Pulmonary artery endothelial cell (primary cell): ENCODE measurements at places on chromosomes 2 and 18. TPM values are rescaled to one million over a fixed set of nuclear protein-coding genes. Genes with fewer than 3 reads are reported as not detected.

Gene TCF7L1
- total RNA-seq: 2.4 and 3.5 TPM in 2 replicates

Gene ARHGAP28
- 0.39 and 4.4 TPM in 2 replicates for total RNA-seq

Gene MARCO
- total RNA-seq: not detected in 2 replicates

Gene KCNJ13
- total RNA-seq: not detected in 2 replicates

Gene ACMSD
- not detected in 2 replicates for total RNA-seq

Gene COLEC11
- total RNA-seq: 0.13 and 0.35 TPM in 2 replicates

Gene KIDINS220
- total RNA-seq: 43.3 and 64.7 TPM in 2 replicates

Gene C1GALT1C1L
- 0.18 and 0.20 TPM in 2 replicates for total RNA-seq

Gene SH2D6
- total RNA-seq: 0.13 TPM in 1 of 2 replicates, not detected in the other

Gene ANKRD53
- total RNA-seq: 0.14 and 0.20 TPM in 2 replicates

Gene UGT1A3
- total RNA-seq: not detected in 2 replicates

GRCh38 chr2:181239201-181239799 is 217.9 kb upstream of the ITGA4 start:
- DNase-seq: no peak

DNA sequence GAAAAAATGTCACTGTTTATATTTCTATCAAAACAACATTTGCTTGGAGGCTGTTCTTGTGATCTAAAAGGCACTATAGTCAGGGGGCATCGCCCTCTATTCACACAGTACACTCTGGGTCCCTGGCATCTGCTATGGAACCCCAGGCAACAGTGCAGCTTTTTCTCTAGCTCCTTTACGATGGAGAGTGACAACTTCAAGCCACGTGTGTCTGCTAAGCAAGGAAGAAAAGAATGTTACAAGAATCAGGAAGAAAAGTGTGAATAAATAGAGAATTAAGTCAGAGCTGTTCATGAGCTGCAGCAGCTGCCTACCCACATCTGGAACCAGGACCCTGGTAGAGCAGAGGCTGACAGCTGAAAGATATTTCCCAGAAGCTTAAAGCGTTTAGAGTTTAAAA is 11.2 kb downstream of the RND3 start:
- DNase-seq: no peak

GRCh38 chr2:128064353-128064752 is 26.6 kb upstream of the UGGT1 start:
- no peak for DNase-seq

DNA sequence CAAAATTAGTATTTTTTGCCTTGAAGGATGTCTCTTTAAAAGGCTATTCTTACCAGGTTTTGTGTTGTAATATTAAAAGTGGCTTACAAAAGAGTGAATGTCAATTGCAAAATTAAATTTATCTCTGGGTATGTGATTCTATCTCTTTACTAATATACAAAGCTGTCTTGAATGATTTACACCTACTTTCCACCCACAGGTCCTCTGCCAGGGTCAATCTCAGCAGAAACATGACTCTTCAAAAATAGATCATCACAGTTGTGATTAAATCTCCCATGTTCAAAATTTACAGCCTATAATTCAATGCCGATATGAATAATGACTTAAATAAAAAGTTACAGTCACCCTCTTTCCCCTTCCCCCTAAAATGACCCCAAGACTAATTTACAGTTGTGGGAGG is 78.8 kb downstream of the SLC8A1 start:
- DNase-seq: no peak

DNA sequence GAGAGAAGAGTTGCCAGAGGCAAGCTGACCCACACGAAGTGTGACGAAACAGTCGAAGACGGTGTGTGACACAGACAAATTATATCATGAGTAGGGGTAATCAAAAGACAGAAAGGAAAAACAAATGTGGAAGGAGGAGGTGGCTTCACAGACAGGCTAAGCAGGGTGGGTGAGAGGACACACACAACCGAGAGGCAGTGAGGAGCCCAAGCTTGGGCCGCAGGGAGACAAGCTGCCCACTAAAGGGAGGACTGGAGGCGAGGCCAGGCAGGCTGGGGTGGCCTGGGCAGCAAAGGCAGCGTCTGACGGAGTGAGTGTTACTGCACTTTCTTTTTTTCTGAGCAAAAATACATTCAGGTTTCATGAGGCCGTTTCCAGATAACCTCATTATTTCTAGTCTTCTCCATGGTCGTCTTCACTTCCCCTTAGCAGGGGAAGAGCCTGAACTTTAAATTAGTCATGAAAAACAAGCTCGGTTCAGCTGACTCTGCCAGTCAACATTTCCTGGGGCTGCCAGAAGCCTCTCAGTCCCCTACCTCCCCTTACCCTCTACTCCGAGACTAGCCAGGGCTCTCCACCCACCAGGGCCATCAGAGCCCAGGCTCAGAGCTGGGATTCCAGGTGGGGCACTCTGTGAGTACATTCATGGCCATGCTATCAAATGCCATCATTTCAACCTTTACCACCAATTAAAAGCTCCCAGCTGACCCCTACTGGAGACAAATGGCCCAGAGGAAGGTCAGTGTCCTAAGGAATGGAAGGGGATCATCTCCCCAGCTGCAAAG is 13.8 kb upstream of the ZFP36L2 start:
- DNase-seq: no peak

DNA sequence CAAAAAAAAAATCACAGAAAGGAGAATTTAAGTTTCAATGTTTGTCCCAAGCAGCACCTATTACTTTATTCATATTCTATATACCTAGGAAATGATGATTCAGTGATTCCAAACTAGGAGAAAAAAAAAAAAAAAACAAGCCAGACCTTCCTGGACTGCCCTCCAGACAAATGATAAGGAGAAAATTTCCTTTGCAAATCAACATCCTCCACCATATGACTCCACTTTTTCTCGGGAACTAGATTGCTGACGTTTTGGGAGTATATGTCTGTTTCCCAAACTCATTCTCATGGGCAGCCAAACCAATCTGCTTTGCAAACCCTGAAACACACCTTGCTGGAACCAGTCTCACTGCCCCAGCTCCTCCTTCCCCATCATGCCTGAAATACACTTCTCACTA is 16.8 kb downstream of the AP1S3 start:
- no peak for DNase-seq

DNA sequence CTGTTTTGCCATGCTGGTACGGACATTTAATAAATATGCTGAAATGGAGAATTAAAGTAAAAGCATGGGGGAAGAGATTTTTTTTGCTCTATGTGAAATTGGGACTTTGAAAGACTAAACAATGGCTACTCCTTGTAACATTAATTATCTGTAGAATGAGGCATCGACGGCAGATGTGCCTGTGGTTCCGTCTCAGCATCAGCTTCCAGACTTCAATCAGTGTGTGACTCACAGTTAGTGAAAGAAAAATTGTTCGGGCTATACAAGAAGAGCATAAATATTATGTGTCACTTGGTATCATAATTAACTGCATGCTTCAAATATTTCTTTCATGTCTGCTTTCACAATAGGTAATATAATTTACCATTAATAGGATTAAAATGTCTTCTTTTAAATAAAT is 117.0 kb upstream of the SMIM21 start:
- no peak for DNase-seq

DNA sequence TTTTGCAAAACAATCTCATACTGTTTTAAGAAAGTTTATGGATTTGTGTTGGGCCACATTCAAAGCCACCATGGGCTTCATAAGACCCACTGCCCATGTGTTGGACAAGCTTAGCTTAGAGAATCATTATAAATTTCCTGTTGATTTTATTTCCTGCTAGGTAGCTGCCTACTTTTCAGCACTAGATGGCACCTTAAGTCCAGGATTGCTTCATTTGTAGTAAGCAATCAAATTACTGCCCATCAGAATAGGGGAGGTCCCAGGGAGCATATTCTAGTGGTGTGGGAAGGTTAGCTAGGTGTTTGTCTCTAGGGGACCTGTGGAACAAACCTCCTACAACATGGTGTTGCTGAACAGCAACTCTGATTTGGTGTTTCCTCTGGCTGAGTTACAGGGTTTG is 11.0 kb upstream of the DCDC2C start:
- DNase-seq: no peak

GRCh38 chr2:21467280-21467818 is 343.6 kb downstream of the TDRD15 start:
- DNase-seq: no peak

- no peak for DNase-seq
These were observed 34.4 kb downstream of the ACAA2 start for GRCh38 chr18:49778826-49779465.

GRCh38 chr2:178101321-178102079 is 10.7 kb upstream of the RBM45 start:
- no peak for DNase-seq

DNA sequence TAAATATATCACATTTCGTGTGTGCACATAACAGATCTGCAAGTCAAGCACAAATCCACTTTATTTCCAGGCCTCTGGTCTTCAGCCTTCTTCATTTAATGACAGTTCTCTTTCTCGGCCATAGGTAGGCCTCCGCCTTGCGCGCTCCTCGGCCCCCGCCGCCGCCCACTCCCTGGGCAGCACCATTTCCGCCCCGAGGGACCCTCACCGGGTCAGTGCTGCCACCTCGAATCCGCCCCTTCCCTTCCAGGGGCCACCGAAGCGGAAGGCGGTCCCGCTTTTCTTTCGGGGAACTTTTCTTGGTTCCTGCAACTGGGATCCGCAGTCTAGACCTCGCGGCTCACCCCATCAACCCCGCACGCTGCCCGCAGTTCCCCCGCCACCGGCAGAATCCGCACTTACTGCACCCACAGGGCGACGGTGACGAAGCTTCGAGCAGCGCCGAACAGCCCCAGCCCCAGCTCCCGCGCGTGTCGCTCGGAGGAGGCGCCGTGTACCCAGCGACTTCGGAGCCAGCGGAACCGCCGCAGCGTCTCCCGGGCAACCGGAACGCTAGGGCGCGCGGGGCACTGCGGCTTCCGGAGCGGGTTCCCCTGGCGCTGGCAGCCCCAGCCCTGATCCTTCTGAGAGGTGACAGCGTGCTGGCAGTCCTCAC is at the start of gene CDKL4:
Gene CDKL4 (minus strand): TSS at position 502 of the 655 bp plus-strand sequence.
- DNase-seq: no peak

DNA sequence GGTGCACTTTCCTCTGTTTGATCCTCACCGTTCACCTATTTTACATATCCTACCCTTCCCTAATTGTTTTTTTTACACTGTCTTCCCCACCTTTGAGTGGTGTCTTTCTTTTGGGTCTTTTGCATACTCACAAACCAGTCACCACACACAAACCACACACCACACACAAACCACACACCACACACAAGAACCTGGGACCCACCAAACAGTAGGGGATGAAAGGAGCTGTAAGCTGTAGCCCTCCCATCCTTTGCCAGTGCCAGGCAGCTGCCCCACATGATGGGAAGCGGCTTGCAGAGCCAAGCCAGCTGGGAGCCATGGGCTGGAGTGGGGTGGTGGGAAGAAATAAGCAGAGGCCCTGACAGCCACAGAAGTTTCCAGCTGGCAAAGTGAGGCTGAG is 38.9 kb upstream of the MSH6 start:
- no peak for DNase-seq

DNA sequence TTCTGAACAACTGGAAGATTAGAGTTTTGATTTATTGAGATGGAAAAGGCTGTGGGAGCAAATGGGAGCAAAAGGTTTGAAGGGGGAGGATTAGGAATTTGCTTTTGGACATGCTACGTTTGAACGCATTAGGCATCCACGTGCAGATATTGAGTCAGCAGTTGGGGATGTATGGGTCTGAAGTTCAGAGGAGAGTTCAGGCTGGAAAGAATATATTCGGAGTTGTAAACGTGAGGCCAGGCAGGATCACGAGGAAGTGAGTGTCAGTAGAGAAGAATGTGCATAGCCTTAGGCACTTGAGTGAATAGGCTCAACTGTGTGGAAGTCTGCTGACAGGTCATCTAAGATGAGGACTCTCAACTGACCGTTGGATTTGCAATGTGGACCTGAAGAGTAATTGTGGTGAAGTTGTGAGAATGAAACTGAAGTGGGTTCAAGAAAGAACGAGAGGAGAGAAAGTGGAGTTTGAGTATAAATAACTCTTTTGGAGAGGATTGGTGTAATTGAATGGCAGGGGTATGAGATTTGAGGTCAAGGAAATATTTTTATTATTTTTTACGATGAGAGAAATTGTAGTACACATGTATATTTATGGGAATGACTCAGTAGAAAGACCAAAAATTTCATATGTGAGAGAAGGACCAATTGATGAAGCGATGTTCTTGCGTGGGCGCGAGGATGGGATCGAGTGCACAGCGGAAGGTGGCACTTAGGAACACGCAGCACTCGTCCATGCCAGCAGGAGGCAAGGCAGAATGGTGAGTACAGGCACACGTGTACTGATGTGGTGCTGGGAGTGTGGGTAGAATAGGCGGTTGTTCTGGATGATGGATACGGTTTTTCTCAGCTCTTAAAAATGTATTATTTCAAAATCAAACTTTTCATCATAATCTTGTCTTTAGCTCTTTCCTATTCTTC is 40.5 kb upstream of the POLE4 start:
- peak; percentile 54 for DNase-seq

DNA sequence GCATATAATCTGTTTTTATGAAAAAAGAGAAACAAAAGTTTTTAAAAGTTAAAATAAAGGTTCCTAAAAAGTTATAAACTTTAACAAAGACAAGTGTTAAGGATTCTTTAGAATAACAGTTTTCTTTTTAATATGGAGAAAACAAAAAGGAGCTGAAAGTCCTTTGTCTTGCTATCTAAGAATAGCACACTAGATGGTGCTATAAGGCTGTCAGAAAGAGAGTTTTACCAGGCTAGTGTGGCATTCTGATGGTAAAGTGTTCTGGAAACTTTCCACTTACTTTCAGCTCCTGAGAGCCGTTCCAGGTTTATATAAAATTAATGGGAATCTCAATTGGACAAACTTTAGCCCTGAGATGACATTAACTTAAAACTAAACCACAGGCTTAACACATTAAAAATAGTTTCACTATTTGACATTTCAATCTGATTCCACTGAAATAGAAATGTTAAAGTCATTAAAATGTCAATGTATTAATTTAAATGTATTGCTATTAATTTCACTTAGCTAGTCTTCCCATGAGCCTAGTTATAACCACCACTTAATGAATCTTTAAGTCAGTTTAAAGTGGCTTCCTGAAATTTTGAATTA is 3.7 kb downstream of the FBXO48 start:
- peak; percentile 13 for DNase-seq

GRCh38 chr2:9937968-9938367 is 13.5 kb upstream of the GRHL1 start:
- DNase-seq: no peak

DNA sequence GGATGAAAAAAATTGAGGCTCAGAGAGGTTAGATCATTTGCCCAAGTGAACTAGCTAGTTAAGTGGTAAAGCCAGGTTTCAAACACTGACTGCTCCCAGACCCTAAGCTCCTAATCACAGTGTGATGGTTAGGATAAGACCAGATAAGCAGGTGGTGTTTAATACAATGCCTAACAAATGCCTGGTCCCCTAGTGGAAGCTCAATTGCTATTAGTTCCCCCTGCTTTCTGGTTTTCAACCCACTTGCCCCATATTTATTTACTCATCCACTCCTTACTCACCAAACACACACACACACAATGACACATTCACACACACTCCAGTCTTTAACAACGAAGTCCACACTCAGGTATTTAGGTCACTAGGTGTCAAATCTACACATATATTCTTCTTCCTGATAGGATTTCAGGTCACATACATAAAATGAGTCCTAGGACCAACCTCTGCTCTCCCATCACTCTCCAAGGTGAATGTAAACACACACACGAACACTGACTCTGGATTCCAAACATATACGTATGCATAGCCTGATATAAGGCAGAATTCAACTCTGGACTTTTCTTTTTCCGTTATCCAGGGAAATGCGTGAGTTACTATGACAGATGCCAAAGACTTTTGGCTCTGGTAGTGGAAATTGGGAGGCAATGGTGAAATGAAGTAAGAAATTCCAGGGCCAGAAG is 73.6 kb upstream of the TSPYL6 start:
- peak; percentile 8 for DNase-seq

GRCh38 chr18:44715245-44715644 is 34.6 kb downstream of the SETBP1 start:
- DNase-seq: no peak
